Stomach (tissue), 19 donors: ENCODE measurements at places on chromosomes 2 and 18. TPM values are rescaled to one million over a fixed set of nuclear protein-coding genes. Genes with fewer than 3 reads are reported as not detected.

DNA sequence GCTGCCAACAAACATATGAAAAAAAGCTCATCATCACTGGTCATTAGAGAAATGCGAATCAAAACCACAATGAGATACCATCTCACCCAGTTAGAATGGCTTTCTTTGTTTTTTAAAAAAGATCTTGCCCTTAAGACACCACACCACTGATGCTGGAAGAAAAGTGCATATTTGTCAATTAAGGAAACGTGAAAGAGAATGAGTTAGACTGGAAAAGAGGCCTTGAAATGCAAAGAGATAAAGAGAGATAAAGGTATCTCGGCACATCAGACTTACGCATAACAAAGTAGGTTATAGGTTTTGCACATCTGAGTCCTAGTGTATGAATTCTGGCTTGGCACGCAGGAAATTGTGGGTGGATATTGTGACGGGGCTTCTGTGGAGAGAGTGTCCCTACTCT is 149.5 kb downstream of the MTX2 start:
- no peak for DNase-seq

GRCh38 chr2:8368463-8368862 is 313.4 kb upstream of the ID2 start:
- DNase-seq: no peak

DNA sequence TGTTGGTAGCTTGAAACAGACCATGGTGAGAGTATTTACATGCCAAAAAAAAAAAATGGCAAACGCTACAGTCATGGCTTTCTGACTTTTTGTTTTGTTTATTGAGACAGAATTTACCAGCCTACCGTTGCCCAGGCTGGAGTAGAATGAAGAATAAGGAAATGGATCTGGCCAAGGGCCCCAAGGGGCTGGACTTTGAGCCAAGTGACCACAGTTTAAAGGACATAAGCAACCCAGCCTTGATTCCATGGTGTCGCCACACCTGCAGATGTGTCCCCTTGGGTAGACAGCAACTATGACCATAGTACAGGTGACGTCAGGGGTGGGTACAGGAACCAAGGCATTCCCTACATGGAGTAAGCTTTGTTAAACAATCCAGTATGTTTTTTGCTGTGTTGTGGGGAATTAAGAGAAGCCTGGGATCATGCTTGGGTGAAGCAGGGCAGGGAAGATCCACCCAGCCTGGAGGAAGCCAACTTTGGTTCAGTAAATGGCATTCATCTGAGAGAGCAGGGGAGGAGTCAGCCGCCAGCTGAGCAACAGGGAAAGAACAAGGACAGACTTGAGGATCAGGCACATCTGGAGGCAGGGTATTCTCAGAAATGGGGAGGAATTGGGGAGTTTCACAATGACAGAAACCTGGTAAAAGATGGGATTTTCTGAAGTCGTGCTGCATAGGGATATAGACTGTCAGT is 110.3 kb upstream of the SH3BP4 start:
- peak; percentile 14 for DNase-seq

DNA sequence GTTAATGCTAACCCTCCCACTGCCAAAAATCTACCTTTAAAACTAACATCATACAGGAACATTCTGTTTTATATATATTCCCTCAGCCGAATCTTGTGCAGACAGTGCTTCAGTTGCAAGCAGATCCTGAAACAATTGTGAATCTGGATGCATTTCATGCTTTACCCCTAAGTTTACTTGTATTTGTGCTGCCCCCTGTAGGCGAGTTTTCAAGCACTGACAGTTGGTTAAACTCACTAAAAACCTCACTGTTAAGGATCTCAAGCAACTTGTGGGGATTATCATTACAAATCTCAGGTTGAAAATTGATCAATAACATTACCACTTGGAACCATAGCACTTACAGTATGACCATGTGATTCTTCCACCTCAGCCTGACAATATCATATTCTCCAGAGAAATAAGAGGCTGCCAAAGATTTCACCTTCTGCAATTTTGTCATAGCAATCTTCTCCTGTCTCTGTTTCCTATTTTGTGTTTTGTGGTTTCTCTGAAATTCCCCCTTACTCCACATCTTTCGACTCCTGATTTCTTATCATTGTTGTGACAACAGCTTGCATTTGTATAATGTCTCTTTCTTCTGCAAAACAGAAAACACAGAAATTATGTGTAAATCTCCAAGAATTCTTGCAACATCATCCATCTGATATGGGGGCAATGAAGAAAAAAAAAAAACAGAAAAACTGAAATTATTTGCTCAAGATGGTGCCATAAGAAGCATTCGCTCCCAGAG is 354.6 kb upstream of the SETBP1 start:
- peak; percentile 78 for DNase-seq

DNA sequence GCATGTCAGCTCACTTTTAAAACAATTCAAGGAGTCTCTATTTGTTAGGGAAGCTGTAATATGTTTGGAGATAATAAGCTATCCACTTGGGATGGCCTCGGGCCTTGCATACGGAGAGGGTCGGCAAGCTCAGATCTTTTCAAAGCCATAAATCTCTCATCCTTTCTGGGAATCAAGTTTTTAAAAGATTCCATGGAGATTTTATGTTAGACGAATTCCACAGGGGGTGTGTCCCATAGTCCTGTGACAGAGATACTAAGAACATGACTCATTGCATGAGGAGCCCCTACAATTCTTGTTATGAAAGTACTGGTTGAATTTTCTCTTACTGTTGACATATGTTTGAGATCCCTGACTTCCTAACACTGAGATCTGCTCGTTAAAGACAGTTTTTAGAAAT is 108.7 kb downstream of the FEZ2 start:
- no peak for DNase-seq

GRCh38 chr2:161030260-161031063 is 129.8 kb upstream of the TANK start:
- no peak for DNase-seq

GRCh38 chr2:200738590-200738989 is 73.1 kb upstream of the BZW1 start:
- DNase-seq: no peak

GRCh38 chr18:49721981-49722380 is 91.4 kb downstream of the ACAA2 start:
- DNase-seq: no peak

DNA sequence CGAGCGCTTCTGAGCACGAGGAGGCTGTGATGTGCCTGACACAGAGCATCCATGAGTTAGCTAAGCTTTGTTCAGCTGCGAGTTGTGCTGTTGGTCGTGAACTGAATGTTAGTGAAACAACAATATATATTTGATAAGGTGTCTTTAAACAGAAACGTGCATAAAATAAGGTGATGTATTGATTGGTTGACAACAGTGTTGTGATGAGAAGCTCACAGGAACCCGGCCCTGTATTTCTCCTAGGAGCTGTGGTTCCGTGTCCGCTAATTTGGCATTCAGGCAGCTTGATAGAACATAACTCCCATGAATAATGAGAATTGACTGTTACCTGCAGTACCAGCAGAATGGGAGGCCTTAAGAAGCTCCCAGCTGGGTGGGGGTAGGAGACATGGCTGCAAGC is 146.4 kb upstream of the MYCN start:
- no peak for DNase-seq

- no peak for DNase-seq
Measured at GRCh38 chr18:21481739-21482138, 118.8 kb downstream of the ESCO1 start.

- no peak for DNase-seq
Measured at GRCh38 chr2:33071591-33071990, 124.8 kb downstream of the LTBP1 start.

- DNase-seq: no peak
Measured at GRCh38 chr2:68603059-68603458, 40.3 kb upstream of the PROKR1 start.

- peak; percentile 55 for DNase-seq
Measured at GRCh38 chr2:237257471-237257951, 156.5 kb downstream of the COL6A3 start.

DNA sequence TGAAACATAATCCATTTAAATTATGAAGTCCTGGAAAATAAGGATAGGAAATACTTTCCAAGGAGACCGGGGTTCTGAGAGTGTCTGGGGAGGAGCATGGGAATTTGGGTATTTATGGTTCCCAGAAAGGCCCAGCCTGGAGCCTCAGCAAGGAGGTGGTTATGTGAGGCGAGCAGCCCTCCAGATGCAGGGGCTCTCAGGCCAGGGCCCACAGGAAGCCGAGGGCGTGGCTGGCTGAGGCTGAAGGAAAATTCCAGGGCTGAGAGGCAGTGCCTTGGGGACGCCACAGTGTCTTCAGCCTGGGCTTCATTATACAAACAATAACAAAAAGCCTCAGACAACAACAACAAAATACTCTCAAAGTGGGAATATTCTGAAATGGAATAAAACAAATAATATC is 86.9 kb upstream of the SERPINE2 start:
- DNase-seq: peak; percentile 26

Gene DYSF
- 2.2 TPM for polyA plus RNA-seq

Gene FAP
- 1.1 TPM for polyA plus RNA-seq

Gene GALNT3
- 32.7 TPM for polyA plus RNA-seq

Gene NT5C1B
- not detected for polyA plus RNA-seq

Gene CHRNG
- polyA plus RNA-seq: not detected

Gene SP140
- 1.5 TPM for polyA plus RNA-seq

Gene DIPK1C
- 1.8 TPM for polyA plus RNA-seq

Gene GRHL1
- 1.7 TPM for polyA plus RNA-seq
